ENCODE measurements at places on chromosomes 13 and 19. TPM values are rescaled to one million over a fixed set of nuclear protein-coding genes. Genes with fewer than 3 reads are reported as not detected.

Gene PSG2
- not detected for total RNA-seq

Gene ELSPBP1
- total RNA-seq, result not detected

Gene ACP7
- total RNA-seq, result not detected

Gene SLC8A2
- 0.05 TPM for total RNA-seq

Gene IL12RB1
- 14.8 TPM for total RNA-seq

Gene ZNF714
- total RNA-seq, result 8.3 TPM

Gene UBL5
- 345 TPM for total RNA-seq
